NCI-H1436 (cell line): ENCODE measurements at places on chromosomes 1 and 21.

DNA sequence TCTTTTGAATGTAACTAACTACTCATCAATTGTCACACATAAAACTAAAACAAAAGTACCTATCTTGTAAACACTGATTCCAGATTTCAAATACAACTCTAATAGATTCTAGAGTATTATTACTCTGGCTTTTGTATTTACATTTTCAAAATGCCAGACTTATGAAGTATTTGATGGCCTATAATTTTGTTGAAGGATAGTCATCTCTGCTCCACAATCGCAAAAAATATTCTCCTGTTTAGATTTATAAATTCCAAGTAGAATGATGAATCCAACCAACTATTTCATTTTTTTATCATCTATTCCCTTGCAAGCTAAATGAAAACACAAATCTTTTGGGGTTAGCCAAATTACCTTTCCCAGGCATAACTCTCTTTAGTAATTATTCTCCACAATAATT is 75.0 kb upstream of the GUCA2A start:
- DNase-seq = no peak

DNA sequence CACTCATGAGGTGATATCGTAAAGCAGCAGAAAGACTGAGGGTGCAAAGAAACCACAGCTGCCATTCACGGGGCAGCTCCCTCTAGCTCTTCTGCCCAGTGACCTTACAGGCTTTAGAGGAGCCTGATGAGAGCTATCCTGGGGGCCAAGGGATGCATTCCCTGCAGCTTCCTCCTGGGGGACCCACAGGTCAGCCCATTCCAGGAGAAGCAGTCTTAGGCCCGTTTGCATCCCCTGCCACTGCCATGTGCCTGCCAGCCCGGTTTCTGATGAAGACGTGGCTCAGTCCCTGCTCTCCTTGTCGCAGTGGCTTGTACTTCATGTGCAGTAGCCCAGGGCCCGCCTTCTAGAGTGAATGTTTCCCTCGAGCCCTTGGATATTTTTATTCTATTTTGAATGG is 22.8 kb downstream of the ATP5PO start:
- no peak for DNase-seq

DNA sequence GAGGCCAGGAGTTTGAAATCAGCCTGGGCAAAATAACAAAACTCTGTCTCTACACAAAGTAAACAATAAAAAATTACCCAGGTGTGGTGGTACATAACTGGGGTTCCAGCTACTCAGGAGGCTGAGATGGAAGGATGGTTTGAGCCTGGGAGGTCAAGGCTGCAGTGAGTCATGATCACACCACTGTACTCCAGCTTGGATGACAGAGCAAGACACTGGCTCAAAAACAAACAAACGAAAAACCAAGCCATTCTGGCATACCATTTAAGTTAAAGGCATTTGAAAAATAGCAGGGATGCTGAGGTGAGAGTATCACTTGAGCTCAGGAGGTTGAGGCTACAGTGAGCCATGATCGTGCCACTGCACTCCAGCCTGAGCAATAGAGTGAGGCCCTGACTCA is 5.3 kb upstream of the ALDH9A1 start:
- DNase-seq = no peak

DNA sequence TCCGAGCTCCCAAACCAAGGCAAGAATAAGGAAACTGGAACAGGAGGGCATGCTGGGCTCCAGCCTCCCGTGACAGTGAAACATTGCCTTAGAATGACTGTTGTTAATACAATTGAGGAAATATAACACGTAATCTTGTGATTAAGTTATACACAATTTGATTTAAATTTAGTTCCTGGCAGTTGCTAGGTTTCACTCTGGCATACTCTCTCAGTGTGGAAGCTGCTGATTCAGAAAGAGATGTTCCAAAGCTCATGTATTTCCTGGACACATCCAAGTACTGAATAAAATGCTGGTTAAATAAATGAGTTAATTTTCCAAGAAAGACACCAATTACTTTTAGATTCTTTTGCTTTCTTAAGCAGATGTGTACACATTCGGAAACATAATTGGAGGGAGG is 176.1 kb downstream of the GRIK1 start:
- no peak for DNase-seq

DNA sequence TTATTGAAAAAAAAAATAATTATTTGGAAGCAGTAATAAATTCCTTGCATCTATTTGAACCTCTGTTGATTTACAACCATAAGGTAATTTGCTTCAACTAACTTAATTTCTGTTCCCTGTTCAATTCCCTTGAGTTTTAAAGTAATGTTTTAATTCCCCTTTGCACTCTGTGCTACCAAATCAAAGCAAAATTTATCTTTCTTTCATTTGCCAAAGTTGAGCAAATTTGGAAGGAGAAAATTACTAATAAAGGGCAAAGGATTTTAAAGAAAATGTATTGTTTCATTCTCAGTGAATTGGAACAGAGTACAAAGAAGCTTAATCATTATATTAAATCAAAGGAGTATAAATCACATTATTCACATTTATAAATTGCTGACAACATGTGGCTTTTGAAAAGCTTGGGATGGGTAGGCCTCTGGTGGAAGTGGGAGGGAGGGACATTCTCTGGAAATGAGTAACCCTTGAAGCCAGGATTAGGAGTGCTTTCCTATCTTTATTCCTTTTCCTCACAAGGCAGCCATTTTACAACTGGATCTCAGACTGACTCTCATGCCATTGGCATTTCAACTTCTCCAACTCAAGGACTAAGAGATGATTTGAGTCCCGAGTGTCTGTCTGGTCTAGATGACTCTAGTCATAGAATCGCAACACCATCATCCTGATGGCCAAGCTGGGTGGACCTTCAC is 331.6 kb upstream of the DUSP10 start:
- DNase-seq = no peak

DNA sequence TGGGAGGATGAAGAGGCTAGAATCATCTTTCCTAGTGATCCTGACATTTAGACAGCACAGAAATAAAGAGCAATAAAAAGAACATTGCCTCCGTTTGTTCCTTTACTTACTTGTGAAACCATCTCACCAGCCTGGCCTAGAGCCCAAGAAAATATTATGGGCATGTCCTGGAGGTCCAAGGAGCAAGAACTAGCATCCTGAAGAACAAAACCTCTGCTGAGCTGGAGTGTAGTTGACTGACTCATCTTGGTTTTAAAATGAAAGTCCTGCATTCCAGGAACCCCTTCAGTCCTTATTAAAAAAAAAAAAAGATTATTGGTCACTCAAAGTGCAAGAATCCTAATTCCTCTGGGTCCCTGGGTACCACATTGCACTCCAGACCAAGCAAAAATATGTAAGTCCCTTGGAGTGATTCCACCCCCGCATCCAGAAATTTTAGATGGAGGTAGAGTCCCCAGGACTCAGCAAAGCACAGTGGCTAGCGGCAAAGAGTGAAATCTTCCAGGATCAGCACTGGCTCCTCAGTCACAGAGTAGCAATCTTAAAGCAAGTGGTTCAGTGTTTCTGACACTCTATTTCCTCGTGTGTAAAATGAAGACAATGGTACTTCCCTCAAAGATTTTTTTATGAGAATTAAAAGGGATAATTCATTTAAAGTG is 7.0 kb downstream of the SMCP start:
- DNase-seq = no peak

DNA sequence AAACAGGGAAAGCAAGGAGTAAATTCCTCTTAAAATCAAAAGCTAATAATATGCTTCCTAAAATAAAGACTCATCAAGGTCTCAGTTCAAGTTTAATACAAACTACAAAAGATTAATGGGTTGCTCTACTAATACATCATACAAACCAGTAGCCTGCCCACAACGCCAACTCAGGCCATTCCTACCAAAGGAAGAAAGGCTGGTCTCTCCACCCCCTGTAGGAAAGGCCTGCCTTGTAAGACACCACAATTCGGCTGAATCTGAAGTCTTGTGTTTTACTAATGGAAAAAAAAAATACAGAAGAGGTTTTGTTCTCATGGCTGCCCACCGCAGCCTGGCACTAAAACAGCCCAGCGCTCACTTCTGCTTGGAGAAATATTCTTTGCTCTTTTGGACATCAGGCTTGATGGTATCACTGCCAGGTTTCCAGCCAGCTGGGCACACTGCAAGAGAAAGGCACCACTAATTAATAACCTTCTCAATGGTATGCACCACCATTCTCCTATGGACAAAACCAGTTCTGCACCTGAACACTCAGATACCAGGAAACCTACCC is 10.6 kb downstream of the PRDX1 start:
- DNase-seq = no peak

GRCh38 chr1:38899560-38899959 is 18.2 kb upstream of the GJA9 start:
- no peak for DNase-seq
